ENCODE measurements at places on chromosomes 3 and 15.
A peak's percentile ranks its signal among the peaks of the same experiment; 100 is the strongest.

- DNase-seq, result peak; percentile 86
These were observed 21.4 kb upstream of the ZBED2 start for GRCh38 chr3:111616417-111617105.

DNA sequence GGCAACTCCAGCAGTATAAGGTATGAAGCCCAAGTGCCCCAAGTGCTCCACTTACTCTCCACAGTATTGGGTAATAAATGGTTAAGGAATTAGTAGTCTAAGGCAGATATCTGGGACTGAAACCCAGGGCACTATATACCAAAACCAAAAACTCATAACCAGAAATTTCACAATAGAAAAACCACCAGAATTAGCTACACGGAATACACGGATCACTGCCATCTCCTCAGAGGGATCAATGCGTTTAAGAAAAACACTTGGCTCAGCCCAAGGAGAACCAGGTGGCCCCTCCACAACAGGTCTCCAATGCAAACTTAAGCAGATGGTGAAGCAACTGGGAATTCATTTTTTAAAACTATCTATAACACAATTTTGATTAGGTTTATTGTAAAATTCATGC is 83.6 kb downstream of the FAIM start:
- no peak for DNase-seq

GRCh38 chr15:90681056-90681455 is 36.1 kb upstream of the BLM start:
- no peak for DNase-seq

DNA sequence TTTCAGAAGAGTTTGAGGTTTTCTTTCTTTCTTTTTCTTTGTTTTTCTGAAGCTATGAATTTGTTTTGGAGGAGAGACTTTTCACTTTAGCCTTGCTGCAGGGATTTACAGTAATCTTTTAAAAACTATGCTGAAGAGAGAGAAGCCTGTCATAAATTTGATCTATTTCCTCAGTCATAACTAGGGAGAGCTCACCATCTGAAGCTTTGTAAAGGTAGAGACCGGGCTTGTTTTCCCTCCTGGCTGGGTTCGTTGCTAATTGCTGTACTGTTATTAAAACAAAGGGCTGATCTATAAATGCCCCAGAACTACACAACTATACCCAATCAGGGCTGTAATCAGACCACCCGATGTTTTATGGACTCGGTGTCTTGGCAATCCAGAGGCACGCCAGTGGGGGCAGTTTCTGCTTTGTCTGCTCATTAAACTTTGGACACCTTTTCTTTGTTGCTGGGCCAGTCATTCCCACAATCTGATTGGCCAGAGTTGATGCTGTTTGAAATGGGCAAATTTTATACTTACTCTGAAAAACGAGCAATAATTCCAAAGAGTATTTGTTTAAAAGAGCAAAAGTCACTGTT is 164.3 kb downstream of the CACNA1D start:
- no peak for DNase-seq

GRCh38 chr3:162211470-162211869 is 714.9 kb downstream of the OTOL1 start:
- DNase-seq, result no peak

DNA sequence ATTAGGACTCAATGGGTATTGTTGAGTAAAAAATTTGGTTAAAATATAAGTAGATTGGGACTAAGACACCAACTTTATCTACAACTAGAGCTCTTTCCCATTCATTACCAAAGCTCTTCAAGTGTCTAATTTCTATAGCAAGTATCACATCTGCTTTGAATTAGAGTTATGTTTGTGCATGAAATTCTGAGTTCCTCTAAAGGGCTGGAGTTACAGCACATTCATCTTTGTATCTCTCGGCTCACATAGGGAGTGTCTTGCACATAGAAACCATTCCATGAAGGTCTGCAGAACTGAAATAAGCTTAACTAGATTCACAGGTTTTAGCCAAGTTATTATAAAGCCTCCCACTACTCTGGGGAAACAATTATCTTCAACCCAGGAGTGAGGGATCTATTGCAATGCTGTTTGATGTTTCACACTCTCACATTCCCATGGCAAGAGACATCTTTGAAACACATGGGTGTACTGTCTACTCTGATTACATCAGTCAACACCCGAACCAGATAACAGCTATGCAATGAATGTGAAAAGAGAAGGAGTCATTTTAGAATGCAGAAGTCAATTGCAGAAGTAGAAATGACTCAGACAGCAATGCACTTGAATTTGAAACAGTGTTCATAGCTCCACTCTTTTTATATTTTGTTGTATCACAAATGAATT is 93.1 kb upstream of the KBTBD8 start:
- no peak for DNase-seq

DNA sequence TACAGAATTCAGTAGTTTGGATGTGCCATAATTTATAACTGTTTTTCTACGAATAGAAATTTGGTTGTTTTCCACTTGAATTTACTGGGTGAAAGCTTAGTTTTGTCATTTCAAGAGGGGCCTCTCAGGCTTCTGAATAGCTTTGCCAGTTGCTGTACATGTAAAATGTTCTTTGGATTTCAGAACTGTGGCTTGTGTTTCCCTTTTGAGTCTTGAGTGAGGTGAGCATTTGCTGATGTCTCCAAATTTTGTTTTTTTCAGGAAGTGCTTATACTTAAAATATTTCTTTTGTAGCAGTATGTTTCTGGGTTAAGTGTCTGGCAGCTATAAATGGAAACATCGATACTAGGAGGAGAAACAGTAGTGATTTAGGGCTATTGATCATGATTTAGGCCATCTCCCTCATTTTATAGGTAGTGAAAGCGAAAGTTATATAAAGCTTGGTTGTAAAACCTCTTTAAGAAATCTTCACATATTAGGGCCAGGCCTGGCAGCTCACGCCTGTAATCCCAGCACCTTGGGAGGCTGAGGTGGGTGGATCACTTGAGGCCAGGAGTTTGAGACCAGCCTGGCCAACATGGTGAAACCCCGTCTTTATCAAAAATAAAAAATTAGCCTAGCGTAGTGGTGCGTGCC is 9.2 kb upstream of the TRAK1 start:
- no peak for DNase-seq

DNA sequence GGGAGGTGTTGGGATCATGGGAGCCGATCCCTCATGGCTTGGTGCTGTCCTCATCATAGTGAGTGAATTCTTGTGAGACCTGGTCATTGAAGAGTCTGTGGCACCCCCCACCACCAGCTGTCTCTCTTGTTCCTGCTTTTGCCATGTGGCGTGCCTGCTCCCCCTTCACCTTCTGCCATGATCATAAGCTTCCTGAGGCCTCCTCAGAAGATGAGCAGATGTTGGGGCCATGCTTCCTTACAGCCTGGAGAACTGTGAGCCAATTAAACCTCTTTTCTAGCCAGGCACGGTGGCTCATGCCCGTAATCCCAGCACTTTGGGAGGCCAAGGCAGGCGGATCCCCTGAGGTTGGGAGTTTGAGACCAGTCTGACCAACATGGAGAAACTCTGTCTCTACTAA is 37.0 kb upstream of the CGNL1 start:
- no peak for DNase-seq

DNA sequence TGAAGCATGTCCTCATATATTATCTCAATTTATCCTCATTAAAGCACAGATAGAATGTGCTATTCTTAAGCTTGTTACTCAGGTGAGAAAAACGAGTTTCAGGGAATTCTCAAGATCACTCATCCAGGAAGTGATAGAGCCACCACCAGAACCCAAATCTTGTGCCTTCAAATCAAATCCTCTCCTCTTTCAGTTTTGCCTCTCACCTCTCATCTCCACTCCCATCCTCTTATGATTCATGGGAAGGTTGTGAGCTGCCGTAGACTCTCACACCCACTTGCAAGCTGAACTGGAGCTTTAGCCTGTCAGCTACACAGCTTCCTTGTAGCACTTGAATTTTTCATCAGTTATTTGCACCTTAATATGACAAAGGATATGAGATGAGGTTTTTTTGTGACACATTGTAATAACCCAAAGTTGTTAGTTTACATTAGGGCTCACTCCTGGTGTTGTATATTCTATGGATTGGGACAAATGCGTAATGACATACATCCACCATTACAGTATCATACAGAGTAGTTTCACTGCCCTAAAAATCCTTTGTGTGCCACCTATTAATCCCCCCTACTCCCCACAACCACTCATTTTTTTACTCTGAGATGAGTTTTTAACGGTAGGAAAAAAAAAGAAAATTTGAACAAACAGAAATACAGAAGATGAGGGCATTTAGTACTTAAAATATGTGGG is 25.7 kb downstream of the GPR15 start:
- peak; percentile 80 for DNase-seq

GRCh38 chr15:43440721-43441281 is 52.2 kb downstream of the TP53BP1 start:
- DNase-seq, result no peak

DNA sequence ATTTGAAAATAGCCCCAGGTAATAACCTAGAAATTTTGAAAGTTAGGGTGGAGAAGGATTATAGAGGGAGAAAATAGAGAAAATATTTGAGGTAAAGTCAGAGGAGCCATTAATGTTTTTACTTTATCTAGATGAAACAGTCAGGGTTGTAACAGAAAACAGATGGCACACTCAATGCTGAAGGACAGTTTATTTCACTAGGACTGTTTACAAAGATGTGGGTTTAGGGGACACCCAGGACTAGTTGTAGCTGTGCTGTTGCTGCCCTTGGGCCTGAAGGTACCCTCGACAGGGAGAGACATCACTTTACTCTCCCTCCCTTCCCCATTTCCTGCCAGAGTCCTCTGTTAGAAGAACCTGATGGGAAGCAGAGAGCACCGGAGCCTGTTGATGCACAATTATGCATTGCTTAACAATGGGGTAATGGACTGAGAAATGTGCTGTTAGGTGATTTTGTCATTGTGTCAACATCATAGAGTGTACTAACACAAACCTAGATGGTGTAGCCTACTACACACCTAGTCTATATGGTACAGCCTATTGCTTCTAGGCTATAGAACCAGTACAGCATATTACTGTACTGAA is 103.8 kb downstream of the GALK2 start:
- DNase-seq, result no peak

GRCh38 chr3:44865272-44866035 is 3.7 kb downstream of the TMEM42 start:
- no peak for DNase-seq

DNA sequence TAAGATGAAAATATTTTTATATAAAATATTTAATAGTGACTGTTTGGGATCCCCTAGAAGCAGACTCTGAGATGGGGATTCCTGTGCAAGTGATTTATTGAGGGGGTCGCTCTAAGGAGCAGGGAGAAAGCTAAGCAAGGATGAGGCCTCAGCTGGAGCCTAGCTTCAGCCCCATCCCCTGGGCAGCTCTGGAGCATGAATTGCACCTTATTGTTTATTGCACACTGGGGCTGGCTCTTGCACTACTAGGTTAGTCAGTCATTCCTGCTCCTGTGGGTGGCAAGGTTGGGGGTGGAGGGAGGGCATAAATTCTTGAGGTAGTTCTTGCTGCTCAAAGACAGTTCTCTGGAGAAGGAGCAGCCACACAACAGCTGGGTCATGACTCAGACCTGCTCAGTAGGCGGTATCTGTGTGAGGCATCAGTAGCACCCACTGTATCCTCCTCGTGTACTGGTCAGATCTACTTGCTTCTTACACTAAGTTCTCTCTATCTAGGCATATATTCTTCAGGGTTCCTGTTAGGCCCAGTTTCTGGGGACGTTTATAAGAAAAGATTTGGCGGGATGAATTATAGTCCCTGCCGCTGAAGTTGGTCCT is 27.2 kb upstream of the TNFSF10 start:
- DNase-seq, result peak; percentile 89

- DNase-seq, result peak; percentile 76
These were observed 36.3 kb upstream of the FBXL22 start for GRCh38 chr15:63560741-63561448.

DNA sequence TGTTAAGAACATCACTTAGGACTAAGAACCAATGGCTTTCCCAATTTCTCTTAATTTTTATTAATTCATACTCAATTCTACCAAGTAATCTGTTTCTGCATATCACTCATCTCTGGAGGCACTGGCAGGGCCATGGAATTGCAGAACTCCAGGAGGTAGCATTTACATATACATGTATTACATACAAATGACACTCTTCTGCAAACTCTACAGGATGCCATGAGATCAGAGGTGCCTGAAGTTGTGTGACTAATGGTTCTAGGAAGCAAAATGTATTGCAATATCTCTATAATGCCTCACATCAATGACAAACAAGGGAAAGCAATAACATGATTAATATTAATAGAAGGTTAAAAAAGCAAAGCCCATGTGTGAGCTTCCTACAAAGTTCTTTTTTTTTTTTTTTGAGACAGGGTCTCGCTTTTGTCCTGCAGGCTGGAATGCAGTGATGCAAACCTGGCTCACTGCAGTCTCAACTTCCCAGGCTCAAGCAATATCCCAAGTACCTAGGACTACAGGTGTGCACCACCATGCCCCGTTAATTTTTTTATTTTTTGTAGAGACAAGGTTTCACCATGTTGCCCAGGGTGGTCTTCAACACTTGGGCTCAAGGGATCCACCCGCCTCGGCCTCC is 33.0 kb downstream of the DENND6A start:
- DNase-seq, result no peak
